ENCODE measurements at places on chromosomes 7 and 10. TPM values are rescaled to one million over a fixed set of nuclear protein-coding genes. Genes with fewer than 3 reads are reported as not detected.

Gene RBP3
- not detected for total RNA-seq

Gene ADIRF
- 171 TPM for total RNA-seq

Gene ZNF736
- 31.6 TPM for total RNA-seq

Gene LRGUK
- total RNA-seq = 4.4 TPM

Gene LFNG
- 47.6 TPM for total RNA-seq

Gene NUTM2E
- total RNA-seq = 0.31 TPM
